ENCODE measurements at places on chromosomes 1 and 21.

GRCh38 chr1:205923651-205924459 is 19.4 kb downstream of the SLC26A9 start:
- no peak for DNase-seq

DNA sequence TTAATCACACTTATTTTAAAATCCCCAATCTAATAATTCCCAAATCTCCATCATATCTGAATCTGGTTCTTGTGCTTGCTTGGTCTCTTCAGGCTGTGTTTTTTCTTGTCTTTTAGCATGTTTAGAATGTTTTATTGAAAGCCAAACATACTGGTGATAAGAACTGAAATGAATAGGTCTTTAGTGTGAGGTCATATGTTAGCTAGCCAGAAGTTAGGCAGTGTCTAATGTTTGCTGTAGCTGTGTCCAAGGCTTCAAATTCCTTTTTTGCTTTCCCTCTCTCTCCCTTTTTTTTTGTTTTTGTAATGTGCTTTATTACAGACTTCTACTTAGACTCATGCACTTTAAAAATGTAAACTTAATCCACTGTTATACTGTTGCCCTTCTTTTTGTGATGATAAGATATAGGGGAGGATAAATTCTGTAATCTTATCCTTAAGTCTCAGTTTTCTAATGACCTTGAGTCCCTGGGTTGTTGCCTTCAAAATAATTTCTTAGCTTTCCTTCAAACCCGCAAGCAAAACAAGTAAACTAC is 725.1 kb downstream of the BRINP3 start:
- DNase-seq = no peak

- DNase-seq = no peak
These were observed 28.7 kb upstream of the PWP2 start for GRCh38 chr21:44078411-44078981.

- no peak for DNase-seq
These were observed 59.3 kb upstream of the PPP2R5A start for GRCh38 chr1:212225871-212226302.

- peak; percentile 94 for DNase-seq
These were observed 65.7 kb downstream of the MAP3K7CL start for GRCh38 chr21:29195981-29196669.

DNA sequence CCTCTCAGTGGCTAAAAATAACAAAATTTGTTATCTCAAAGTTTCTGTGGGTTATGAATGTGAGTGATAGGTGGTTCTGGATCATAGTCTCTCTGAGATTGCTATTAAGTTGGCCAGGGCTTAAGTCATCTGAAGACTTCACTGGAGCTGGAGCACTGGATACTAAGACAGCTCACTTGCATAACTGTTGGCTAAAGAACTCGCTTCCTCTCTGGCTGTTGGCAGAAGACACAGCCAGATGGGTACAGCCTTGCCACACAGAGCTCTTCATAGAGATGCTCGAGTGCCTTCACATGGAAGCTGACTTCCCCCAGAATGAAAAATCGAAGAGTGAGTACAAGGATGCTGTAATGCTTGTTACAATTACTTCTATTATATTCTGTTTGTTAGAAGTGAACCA is 333.8 kb downstream of the ZP4 start:
- DNase-seq = no peak

DNA sequence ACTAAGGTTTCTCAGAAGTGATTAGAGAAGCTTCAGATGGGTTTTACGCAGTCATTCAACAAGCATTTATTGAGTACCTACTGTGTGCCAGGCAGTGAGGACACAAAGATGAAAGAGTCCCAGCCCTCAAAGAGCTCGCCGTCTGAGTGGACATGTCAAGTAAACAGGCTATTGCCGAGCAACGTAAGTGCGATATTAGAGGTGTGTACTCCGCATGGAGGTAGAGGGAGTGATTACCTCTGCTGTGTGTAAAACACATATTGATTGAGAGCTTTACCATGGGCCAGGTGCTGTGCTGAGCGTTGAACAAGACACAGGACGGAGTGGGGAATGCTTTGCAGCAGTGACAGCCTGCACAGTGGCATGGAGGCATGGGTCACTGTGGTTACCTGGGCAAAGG is 49.5 kb upstream of the GPR37L1 start:
- DNase-seq = no peak

- DNase-seq = peak; percentile 85
These were observed 3.9 kb upstream of the CD58 start for GRCh38 chr1:116574581-116575291.

DNA sequence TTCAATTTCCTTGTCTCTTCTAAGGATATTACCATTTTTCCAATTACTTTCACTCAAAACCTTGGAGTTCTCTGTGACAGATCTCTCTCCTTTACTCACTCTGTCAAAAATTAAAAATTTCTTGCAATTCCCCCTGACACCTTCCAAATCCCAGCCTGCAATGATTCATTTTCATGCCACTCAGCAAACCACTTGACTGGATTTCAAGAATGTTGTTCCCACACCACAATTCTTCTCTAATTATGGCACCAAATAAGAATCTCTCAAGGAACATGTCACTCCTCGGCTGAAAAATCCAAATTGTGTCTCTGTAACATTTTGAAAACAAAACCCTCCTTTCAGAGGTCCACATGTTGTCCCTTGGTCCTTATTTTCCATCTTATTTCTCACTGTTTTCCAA is 438.9 kb upstream of the ZP4 start:
- DNase-seq = no peak

- peak; percentile 46 for DNase-seq
These were observed 17.1 kb downstream of the ZBTB17 start for GRCh38 chr1:15958793-15959192.

GRCh38 chr1:202656951-202657646 is 53.2 kb downstream of the SYT2 start:
- DNase-seq = peak; percentile 47

DNA sequence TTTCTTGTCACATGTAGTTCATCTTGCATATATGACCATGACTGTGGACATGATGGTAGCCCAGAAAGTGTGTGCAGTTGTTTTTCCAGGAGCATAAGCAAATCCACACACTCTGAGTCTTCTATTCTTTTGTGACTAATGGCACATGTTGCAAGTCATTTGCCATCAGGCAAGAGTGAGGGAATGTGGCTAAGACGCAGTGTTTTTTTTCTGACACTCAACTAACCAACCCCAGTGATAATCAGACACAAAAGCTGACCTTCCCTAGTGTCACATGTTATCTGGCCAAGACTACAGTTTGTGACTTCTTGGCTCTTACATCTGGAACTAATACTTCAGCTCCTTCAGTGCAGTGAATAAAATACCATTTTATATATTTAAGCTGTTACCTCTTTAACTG is 108.8 kb downstream of the ITSN1 start:
- DNase-seq = peak; percentile 63

DNA sequence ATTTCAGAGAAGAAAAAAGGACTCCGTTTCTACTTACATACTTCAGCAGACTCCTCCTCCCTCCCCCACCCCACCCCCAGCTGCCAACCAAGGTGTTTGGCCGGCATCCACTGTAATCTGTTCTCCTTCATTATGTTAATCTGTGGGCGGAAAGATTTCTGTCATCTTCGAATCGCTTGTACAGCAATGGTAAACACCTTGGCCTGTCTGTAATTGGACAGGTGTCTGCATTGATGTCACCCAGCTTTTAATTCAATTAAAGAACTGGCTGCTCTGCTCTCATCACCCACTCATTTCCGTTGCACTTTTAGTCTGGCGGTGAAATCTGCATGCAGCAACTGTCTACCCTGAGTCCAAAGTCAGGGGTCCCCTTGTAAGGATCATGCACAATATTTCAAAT is 368.6 kb downstream of the USH2A start:
- DNase-seq = no peak

- no peak for DNase-seq
These were observed 22.1 kb downstream of the ADAM30 start for GRCh38 chr1:119874186-119874585.

- DNase-seq = no peak
These were observed 116.3 kb downstream of the EPHB2 start for GRCh38 chr1:22826604-22827580.

DNA sequence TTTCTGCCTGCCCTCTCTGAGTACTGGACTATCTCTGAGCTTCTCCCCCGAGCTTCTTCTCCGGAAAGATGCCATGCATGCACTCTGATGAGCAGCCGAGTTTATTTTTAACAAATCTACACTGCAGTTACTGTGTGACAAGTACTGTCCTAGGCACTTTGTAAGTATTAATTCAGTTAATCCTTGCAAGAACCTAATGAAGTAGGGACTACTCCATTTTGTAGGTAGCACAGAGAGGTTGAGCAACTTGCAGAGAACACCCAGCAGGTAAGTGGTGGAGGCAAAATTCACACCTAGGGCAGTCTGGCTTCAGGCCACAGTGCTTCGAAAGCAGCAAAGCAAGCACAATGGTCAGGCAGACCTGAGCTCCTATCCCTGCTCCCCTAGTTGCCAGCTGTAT is 3.8 kb upstream of the TAL1 start:
- DNase-seq = no peak

- DNase-seq = no peak
These were observed 63.0 kb downstream of the DPT start for GRCh38 chr1:168665975-168666374.

DNA sequence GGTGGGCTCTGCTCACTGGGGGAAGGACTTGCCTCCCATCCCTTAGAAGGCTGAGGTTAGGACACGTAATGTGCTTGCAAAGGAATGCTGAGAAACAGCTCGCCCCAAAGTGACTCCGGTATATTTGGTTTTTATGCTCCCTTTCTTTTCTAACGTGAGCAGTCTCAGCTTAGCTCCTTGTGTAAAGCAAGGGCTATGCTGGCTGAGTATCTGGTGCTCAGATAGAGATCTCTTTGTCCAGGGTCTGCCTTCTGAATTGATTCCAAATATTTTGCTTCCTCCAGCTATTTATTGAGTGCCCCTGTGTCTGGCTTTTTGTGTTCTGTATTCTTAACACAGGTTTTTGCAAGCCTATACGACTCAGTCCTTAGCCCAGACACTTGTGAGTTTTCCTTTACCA is 94.5 kb upstream of the ARTN start:
- no peak for DNase-seq

- DNase-seq = peak; percentile 66
These were observed 449 bp downstream of the EPS15 start for GRCh38 chr1:51518586-51519047.

GRCh38 chr1:37031429-37031828 is 2.9 kb downstream of the GRIK3 start:
- DNase-seq = no peak

- no peak for DNase-seq
These were observed 8.5 kb upstream of the MYBPHL start for GRCh38 chr1:109315288-109315687.

DNA sequence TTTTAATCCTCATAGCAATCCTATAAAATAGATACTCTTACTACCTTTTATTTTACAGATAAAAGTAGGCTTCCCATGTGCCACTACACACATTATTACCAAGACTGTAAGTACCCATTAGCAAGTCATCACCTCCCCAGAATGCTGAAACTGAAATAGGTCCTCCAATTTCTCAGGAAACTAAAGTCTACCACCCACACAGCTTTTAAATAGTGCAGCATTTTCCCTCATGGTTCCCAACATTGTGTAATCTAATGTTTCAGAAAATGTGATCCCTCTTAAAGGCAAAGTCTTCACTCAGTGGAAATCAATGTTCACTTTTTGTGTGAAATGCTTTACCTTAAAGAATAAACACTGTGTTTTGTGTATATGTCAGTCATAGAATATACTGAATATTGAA is 356.5 kb downstream of the GPATCH2 start:
- DNase-seq = peak; percentile 61

- no peak for DNase-seq
These were observed 6.9 kb downstream of the MX2 start for GRCh38 chr21:41368735-41369104.

DNA sequence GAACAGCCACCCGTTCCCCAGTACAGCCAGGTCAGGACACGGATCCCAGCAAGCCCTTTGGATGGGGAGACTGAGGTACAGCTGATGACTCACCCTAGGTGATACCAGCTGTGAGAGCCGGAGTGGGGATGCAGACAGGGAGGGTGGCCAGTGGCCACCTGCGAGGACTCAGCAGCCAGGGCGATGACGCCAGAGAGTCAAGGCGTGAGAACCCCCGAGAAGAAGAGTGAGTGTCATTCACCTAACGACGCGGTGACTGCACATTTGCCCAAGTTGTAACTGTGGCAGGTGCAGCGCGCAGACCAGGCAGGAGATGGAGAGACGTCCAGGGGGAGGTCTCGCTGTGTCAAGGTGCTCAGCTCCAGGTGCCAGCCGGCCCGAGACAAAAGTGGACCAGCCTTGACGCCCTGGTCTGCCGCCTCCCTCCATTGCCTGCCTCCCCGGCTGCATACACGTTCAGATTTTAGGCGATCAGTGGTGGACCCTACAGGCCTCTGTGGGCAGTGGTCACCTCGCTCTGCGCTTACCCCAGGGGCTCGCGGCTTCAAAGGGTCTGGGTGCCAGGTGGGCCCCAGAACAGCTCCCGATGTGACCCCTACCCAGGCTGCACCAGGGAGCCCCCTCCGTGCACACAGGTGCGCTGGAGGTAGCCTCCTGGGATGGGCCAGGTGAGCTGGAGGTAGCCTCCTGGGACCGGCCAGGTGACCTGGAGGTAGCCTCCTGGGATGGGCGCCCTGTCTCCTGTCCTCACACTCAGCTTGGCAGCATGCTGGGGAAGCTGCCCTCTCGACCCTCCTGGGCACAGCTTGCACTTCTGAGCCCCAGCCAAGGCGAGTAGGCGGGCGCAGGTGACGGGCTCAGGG is 11.9 kb downstream of the LRRC3 start:
- DNase-seq = no peak

GRCh38 chr1:58524353-58524945 is 22.1 kb downstream of the OMA1 start:
- DNase-seq = peak; percentile 11

GRCh38 chr1:78650114-78650660 is 556 bp downstream of the IFI44 start:
- DNase-seq = peak; percentile 29
